ENCODE measurements at places on chromosomes 4 and X.
A peak's percentile ranks its signal among the peaks of the same experiment; 100 is the strongest.

DNA sequence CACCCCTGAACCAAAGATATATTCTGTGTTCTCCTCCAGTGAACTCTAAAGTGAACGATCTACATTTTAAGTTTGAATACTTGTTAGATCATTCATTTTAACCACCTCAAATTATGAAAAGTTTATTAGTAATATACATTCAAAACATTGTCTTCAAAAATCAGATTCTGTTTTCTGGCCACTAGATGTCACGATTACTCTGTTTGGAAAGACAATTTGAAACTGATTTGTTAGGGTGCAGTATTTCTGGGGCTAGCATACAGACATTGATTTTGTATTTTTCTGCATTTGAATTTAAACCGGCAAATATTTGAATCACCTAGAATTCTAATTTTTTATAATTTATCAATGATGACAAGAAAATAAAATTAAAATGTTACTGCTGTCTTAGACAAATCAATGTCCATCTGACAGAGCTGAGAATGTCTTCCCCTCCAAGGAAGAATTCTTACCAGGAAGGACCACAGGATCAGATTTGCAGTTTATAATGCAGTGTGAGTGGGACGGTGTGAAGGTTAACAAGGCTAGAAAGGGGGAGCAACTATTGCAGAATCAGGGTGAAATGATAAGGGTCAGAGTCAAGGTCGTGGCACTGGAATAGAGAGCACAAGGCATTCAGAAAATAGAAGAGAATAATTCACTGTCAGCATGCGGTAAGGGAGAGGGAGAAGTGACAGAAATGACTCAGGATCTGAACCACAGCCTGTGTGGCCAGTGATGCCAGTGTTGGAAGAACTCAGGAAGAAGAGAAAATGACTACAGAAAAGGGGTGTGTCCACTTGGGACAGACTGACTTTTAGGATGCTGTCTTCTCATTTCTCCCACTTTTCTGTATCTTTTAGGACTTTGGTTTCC, 91.6 kb downstream of the ANXA10 start:
- no peak for DNase-seq

- no peak for DNase-seq
Observed at GRCh38 chr4:66572949-66573348, 902.7 kb upstream of the EPHA5 start.

DNA sequence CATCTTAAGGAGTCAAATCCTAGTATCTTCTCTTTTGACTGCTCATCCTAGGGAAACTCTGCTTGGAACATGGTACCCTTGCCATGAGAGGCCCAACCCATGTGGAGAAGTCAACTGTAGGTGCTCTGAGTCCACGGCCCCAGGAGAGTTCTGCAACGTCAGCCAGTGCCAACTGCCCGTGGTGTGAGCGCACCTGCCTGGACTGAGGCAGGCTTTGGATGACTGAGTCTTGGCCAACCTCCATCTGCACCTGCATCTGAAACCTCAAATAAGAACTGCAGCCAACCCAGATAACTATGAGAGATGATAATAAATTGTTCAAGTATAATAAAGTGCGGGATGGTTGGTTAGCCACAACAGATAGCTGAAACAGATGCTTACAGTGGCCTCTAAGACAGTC, 772.0 kb downstream of the TRIML1 start:
- no peak for DNase-seq

GRCh38 chr4:39097290-39097689, 35.3 kb downstream of the KLHL5 start:
- no peak for DNase-seq

DNA sequence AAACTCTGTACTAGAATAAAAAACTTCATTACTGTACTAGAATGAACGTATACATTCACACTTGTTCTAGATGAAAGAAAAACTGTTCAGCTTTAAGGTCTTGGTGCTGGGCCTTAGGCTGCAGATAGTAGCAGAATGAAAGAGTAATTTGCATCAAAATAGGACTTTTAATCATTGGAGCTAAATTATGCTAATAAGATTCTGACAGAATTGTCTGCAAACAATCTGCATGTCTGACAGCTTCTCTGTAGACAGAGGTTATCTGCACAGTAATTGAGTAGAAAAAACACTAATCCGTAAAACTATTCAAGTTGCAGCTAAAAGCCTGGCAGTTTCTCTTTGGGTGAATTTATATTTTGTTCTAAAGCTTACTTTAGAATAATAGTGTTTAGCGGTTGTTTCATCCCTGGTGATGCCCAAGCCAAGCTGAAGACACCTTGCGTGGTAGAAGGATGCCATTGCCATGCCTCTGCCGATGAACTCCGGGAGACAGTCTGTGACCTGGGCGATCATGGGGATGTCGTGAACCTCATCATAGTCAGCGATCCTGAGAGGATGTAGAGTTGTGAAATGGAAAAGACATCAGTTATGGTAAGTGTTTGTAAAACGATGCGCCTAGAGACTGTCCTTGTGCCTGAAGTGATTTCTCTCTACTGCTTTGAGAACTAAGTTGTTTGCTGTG, 25.3 kb downstream of the LRP2BP start:
- no peak for DNase-seq

- DNase-seq, result no peak
Observed at GRCh38 chrX:117895418-117895817, 221.2 kb downstream of the KLHL13 start.

GRCh38 chr4:189377569-189377968, 563.1 kb upstream of the FRG1 start:
- DNase-seq, result no peak

- DNase-seq, result peak; percentile 31
Observed at GRCh38 chr4:99722725-99723124, 65.1 kb upstream of the C4orf54 start.

DNA sequence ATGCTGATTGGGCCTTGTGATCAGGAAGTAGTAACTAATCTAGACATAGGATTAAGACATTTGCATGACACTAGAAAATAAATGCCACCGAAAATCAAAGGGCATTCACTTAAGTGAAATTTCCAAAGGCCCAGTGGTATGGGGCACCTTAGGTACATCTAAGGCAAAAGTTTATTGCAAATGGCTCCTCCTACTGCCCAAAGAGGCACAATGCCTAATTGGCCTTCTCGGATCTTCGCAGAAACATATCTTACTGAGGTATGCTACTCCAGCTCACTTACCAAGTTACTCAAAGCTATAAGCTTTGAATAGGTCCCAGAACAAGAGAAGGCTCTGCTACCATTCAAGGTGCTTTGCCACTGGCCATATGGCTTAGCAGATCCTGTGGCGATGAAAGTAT, 174.8 kb upstream of the CXCL13 start:
- no peak for DNase-seq

DNA sequence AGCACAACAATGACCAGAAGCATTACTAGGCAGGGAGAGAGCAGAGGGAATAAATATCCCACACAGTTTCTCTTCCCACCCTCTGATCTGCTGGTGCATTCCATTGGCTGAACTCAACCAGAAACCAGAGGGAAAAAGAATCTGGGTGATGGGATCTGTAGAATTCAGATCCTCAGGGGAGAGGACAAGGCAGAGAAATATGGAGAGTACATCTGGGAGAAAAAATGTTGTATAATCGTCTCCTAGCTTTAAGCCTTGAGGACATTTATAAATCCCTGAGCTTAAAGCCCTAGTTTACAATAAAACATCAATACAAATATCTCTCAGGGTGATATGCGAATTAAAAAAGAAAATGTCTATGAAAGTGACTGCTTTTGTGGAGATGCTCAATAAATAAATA, 368.1 kb upstream of the MAD2L1 start:
- no peak for DNase-seq

- DNase-seq, result no peak
Observed at GRCh38 chr4:52701207-52701606, 42.1 kb upstream of the USP46 start.

DNA sequence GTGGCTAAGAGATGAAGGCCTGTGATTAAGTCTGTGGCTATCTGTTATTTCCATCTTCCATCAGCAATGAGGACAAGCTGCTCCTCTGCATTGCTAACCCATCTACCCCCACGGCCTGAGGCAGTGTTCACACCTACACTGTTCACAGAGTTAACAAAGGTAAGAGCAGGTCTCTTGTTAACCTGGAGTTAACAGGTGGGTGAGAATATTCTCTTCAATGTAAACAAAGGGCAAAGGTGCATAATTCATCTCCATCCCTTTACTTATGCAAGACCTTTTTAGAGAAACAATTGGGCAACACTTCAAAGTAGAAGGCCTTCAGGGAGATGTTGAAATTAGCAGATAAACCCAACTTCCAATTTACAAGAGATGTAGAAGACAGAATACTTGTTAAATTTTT, 2.8 kb downstream of the SLC35A2 start:
- no peak for DNase-seq

DNA sequence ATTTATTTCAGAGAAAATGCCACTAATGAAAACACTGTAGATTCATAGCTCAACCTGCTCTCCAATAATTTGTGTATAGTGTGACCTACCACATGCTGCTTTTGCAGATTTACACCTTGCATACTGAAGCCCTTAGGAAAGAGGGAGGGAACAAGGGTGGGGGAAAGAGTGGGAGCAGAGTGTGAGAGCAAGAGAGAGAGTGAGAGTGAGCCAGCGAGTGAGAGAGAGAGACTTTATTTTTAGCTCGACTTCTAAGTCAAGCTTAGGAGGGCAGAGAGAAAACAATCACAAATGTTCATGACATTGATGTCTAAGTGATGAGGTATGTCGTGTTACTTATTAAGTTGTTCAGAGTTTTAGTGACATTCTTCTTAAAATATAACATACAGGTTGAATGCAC, 112.5 kb upstream of the HAND2 start:
- DNase-seq, result no peak

- peak; percentile 47 for DNase-seq
Observed at GRCh38 chr4:73341454-73341853, 62.6 kb upstream of the ALB start.

GRCh38 chrX:40199704-40200103, 101.9 kb upstream of the BCOR start:
- DNase-seq, result no peak

All from NCI-H510A (cell line).